ENCODE measurements at places on chromosomes 2 and 18.

GRCh38 chr2:8346208-8346607 is 335.6 kb upstream of the ID2 start:
- DNase-seq: no peak

GRCh38 chr2:241108271-241109209 is 6.5 kb upstream of the MTERF4 start:
- DNase-seq: no peak

DNA sequence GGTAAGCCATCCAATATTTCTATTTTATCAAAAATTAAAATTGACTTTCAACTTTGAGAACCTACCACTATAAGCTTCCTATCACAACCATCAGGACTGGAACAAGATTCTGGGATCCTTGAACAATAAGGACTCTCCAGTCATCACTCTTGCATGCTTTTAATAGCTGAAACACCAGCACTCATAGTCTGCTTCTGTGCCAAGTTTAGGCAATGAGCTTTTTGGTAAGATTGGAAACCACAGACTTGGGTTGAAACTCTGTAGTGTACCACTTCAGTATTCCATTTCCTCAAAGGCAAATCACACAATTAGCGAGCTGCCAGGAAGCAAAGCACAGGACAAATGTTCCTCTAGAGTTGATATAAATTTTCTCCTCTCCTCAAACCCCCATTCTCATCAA is 1065.8 kb upstream of the SLC39A10 start:
- no peak for DNase-seq

DNA sequence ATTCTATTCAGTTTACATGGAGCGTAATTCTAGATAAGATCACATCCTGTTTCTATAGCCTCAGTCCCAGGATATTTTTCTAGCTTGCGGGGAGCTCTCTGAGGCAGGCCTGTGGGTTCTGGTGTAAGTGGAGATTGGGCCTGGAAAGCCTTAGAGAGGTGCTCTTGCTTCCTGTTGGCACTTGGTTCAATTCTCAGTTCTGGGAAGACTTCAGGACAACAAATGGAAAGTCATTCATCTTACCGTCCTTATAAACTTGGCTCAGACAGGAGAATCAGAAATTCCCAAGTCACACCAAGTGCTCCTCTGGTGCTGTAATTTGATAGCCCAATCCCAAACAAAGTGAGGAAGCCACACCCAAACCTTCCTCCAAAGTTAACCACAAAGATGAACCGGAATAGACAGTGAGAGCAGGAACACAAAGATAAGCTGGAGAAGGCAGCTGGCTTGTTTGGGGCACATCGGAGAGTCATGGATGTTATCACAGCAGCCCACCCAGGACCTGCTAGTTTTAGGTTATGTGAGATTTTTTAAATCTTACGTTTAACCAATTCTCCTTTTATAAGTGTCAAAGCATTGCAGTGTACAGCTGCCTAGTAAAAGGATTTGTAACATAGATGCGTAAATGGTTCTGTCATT is 144.3 kb upstream of the MAP3K20 start:
- DNase-seq: no peak

GRCh38 chr2:122670897-122671296 is 915.4 kb downstream of the TSN start:
- no peak for DNase-seq

DNA sequence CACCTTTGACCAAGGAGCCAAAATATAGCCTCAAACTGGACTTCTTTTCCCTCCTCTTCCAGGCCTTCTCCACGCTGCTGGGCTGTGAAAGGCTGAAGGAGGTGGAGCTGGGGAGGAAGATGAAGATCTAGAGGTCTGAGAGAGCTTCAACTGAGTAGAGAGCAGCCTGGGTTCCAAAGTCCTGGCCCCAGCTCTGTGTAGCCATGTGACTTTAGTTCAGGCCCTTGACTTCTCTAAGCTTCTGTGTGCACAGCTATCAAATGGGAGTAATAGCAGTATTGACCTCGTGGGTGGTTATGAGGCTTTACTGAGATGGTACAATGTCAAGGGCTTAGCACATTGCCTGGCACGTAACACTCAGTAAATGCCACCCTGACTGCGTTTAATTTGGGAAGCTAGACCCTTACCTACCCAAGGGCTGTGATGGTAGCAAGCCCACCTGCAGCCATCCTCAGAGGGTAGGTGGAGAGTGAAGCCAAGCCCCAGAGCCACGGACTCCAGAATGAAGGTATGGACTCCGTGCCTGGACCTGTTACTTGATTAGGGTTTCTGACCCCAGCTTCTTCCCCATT is 38.4 kb downstream of the SERTAD2 start:
- no peak for DNase-seq

DNA sequence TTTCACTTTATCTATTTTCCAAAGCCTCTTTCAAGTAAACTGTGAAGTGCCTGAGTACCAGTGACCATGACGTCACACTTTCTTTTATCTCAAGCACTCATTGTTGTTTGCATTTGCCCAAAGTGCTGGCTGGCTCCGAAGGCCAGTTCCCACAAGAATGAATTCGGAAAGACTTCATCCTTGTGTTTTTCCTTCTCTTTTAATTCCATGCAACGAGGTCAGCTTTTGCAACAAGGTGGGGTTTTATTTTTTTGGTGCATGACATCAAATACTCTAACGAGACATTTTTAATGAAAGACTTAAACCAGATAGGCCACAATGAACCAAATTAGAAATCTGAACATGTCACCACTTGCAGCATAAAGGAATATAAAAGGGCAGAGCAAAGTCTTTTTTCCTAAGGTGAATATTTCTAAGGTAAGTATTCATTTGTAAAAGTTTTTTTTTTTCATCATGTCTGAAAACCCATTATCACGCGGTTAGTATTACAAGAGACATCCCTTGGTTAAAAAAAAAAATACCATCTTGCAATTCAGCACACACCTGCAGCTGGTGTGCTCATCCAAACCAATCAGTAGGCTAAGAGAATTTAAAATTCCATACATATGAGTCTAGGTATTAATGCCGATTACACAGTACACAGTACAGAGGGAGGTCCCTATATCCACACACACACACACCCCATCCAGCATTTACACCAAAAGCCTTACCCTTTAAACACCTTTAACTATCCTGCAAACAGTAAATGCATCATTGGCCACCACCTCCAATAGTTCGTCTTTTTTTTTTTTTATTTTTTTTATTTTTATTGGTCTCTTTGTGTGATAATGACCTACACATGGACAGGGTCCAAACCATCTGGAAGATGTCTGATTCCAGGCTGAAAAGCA is 2.3 kb downstream of the ARL4C start:
- DNase-seq: peak; percentile 51

DNA sequence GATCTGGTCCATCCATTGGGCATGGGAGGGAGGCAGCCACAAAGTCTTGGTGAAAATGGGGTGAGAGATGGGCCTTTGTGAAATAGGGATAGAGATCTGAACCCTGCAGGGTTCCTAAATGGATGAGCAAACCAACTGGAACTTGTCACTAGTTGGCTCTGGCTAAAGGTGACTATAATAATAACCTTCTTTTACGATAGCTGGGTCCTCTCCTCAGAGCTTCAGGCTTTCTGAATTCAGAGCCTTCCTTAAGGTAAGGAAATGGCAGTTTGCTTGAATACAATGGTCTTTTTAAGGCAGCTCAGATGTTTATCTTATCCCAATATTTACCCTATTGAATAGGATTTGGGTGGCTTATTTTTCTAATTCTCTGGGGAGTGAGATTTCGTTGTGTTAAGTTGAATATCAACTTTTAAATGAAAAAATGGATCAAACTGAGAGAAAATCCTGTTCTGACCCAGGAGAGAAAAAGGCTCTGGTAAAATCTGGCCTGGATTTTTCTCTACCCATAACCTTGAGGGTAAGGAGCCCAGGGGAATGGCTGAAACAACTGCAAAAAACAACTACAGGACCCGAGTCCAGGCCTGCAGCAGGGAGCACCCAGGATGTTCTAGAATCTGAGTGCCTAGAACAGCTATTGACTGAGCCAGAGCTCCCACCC is 61.1 kb upstream of the CXCR4 start:
- no peak for DNase-seq

- DNase-seq: no peak
Observed at GRCh38 chr2:207072571-207072970, 93.2 kb downstream of the KLF7 start.
